Stimulated activated CD8-positive, alpha-beta memory T cell treated with anti-CD3 and anti-CD28 coated beads, Interleukin-4, amount 100 ng/mL, for 1 hour (primary cell): ENCODE measurements at places on chromosomes 5 and 9.

DNA sequence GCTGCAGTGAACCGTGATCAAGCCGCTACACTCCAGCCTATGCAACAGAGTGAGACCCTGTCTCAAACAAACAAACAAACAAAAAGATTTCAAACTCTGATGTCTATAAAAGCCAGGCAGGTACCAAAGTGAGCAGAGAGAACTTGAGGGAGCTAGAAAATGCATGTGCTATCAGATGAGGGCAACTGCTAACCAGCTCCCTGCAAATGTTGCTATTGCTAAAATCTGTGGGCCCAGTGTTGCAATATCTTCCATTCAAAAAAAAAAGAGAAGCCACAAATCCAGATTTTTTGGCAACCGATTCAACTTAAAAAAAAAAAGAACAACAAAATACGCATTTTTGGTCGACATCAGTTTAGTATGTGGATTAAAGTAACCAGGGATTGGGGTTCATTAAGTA is 5.5 kb downstream of the UBE2D2 start:
- DNase-seq = no peak

DNA sequence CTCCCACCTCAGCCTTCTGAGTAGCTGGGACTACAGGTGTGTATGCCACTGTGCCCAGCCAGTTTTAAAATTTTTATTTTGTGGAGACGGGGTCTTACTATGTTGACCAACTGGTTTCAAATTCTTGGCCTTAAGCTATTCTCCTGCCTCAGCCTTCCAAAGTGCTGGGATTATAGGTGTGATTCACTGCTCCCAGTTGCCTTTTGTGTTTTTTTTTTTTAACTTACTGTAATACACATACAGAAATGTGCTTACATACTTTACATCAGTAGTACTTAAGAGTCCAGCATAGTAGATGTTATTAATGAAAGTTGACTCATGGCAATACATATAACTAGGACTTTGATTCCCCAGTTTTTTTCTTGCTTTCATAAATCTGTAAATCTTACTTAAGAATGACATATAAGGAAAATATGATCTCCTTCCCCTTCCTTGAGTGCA is 4.7 kb downstream of the MAN2A1 start:
- no peak for DNase-seq

DNA sequence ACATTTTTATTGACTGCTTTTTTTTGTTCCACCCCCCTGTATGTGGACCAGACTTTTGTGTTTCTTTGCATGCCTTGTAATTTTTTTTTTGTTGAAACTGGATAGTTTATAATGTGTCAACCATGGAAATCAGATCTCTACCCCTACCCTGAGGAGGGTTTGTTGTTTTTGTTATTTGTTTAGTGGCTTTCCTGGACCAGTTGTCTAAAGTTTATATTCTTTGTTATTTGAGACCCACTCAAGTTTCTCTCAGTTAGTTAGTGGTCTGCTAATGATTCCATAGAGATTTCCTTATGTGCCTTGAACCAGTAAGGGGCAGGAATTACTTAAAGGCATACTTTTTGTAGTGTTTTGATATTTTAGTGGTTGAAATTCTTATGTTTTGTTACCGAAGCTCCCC is 41.1 kb downstream of the GCNT1 start:
- DNase-seq = no peak

- no peak for DNase-seq
Measured at GRCh38 chr9:89000371-89000781, 9.1 kb downstream of the S1PR3 start.

- DNase-seq = no peak
Measured at GRCh38 chr5:124702525-124702924, 43.9 kb downstream of the ZNF608 start.

GRCh38 chr9:121199921-121200320 is 1.7 kb downstream of the RAB14 start:
- DNase-seq = no peak

- DNase-seq = no peak
Measured at GRCh38 chr5:98750693-98751092, 22.8 kb upstream of the RGMB start.

GRCh38 chr9:12722131-12722530 is 28.9 kb downstream of the TYRP1 start:
- no peak for DNase-seq

DNA sequence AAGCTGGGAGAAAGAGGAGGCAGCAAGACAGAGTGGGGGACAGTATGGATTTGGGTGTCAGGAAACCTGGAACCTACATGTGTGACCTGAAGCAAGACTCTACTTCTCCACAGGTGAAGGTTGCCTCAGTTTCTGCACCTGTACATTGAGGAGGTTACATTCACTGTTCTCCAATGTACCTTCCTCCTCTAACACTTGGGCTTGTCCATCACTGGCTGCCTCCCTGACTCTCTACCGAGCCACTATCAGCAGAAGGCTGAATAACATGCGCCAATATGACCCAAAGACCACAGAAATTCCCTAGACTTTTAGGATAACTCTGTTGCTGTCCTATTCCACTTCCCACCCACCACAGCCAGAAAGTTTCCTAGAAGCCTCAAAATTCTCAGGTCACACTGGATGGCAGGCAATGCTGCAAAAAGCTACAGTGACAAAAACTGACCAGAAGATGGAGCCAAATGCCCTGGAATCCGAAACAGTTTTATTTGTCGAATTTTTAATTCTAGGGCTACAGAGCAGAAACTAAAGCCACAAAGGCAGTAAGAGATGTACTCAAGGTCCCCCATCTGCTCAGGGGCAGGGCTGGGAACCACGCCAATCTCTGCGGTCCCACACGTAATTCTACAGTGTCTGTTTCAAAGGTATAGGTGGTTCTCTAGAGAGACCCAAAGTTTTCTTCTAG is 64.4 kb downstream of the FAM114A2 start:
- no peak for DNase-seq

GRCh38 chr5:170504616-170505266 is 921 bp downstream of the KCNIP1 start:
- no peak for DNase-seq

- DNase-seq = no peak
Measured at GRCh38 chr5:128446-128845, 36.5 kb downstream of the PLEKHG4B start.
